KBM-7 (cell line): ENCODE measurements at places on chromosomes 4 and X.

GRCh38 chrX:149074398-149074797 lies 430.7 kb downstream of the IDS start:
- peak; percentile 20 for DNase-seq

DNA sequence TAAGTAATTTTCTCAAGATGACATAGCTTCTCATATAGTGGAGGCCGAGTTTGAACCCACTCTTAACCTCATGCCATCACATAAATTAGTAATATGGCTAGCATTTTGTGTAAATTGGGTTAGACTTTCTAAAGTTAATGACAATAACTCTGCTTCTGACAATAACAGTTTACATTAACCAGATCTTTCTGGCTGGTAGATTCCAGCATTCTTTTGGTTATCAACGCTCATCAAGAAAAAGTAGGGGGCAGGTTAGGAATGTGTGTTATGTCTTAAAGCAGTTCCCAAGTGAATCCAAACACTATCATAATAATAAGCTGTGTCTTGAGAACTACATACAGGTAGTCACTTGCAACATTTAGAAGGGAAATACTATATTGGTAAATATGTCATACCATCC lies 162.5 kb downstream of the PRDM5 start:
- no peak for DNase-seq

- no peak for DNase-seq
These were observed 615.1 kb downstream of the CENPC start for GRCh38 chr4:66930206-66930605.

- no peak for DNase-seq
These were observed 12.3 kb downstream of the UGDH start for GRCh38 chr4:39514888-39515401.

DNA sequence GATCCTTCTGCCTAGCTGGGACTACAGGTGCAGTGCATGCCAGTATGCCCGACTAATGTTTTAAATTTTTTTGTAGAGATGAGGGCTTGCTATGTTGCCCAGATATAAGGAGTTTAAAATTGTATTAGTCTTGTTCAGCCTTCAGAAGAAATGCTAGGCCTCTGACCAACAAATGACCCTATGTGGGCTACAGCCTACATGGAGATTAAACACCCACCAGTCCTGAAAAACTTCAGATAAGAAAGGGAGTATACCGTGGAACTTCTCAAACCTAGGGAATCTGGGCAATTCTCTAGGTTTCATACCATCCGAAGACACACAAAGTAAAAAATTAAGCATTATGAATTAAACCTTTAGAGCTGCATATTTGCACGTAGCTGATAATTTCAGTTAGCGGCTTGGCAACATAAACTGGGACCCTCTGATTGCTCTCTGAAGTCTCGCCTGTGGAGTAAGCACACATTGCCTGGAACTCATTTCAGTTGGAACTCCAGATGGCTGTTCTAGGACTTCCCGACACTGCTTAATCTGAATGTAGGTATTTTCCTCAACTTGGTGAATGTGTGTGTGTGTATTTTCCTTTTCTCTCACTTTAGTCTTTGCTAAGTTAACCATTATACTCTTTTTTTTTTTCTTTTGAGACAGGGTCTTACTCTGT lies 33.0 kb downstream of the MOB1B start:
- no peak for DNase-seq

GRCh38 chrX:100296183-100296753 lies 113.8 kb downstream of the PCDH19 start:
- DNase-seq: no peak

DNA sequence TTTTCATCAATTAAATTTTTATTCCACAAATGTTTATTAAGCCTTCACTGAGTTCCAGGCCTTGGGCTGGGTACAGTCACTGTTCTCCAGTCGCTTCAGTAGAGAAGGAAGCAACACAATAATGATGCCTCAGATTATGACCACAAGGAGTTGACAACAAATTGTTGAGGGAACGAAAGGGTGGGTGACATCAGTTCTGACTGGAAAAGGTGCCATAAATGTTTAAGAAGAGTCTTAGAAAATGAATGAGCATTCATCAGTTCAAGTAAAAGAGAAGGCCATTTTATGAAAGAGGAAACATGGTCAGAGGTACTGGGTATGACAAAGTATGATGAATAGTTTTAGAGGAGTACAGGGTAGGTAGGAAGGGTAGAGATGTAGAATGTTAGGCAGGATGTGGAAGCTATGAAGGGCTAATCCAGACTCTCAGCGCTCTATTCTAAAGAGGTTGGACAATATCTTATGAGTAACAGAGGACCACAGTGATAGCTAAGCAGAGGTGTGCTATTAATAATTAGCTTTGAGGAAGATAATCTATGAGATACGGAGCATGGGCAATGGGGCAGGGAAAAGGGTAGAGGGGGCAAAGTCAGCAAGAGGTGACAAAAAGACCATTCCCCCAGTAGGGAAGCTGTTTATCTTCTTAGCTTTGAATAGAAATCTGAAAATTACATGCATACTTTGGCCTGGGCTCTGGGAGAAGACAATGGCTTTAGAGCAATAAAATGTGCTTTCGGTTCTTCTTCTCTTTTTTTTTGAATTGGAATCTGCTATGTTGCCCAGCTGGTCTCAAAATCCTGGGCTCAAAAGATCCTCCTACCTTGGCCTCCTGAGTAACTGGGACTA lies 20.4 kb downstream of the AFP start:
- DNase-seq: no peak
